ENCODE measurements at places on chromosomes 11 and 22.
A peak's percentile ranks its signal among the peaks of the same experiment; 100 is the strongest.

- DNase-seq: peak; percentile 38
These were observed 25.8 kb downstream of the DDIAS start for GRCh38 chr11:82927264-82927880.

DNA sequence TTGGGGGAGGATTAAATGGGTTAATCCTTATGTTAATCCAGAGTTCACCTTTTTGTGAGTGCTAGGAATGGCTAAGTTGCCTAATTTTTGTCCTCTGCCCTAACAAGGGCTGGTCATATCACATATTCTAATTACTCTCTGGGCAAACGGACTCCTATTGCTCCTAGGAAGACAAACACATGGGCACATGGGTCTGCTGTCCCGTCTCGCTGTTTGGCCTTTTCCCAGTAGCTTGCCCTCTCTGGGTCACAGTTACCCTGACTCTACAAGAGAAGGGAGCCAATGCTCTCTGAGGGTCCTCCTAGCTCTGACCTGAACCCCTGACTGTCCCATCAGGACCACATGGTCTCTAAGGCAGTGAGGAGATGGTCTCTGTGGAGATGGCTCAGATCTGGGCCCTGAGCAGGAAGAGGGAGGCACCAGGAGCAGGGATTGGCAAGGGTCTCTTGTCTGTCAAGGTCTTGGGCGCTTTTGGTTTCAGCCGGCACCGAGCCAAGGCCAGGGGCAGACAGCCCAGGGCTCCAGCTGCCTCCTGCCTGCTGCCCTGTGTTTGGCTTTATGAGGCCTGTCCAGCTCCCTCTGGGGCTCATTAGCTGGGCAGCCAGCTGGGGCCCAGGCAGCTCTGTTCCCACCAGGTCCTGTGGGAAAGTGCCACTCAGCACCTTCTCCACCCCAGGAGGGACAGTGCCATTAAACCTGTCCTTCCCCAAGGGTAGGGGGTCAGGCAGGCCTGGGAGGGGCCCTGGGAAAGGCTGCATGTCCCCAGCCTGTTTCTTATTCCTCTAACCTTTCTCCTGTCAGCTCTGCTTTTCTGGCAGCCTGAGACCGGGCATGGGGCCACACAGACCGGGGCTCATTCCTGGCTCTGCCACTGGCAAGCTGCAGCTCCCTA lies 559.9 kb downstream of the MN1 start:
- no peak for DNase-seq

GRCh38 chr22:46770151-46770641 lies 7.7 kb downstream of the TBC1D22A start:
- no peak for DNase-seq

GRCh38 chr11:64876229-64876750 lies 2.1 kb downstream of the EHD1 start:
- DNase-seq: no peak

GRCh38 chr11:122711831-122712381 lies 56.4 kb downstream of the UBASH3B start:
- DNase-seq: no peak

DNA sequence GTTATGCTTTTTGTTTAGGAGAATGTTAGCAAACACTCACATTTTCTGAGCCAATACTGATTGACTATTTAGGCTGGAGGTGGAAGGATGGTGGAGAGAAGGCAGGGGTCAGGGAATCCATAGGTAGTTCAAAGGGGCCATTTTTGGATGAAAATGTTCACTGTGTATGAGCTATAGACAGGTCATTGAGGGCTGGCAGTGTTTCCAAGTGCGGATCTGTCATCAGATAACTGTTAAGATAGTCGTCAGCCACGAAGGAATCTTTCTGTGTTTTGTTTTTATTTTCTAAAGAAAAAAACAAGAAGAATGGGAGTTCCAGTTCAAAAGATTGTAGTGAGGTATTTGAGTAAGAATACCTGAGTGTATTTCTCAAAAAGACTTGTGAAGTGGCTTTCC lies 3.1 kb downstream of the KCNJ5 start:
- no peak for DNase-seq

DNA sequence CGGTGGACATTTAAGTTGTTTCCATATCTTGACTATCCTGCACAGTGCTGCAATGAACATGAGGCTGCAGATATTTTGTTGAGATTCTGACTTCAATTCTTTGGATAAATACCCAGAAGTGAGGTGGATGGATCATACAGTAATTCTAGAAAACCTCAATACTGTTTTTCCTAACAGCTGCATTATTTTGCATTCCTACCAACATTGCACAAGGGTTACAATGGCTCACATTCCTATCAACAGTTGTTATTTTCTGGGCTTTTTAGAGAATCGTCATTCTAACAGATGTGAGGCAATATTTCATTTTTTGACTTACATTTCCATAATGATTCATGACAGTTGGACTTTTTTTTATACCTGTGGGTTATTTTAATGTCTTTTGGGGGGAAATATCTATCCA lies 716.9 kb upstream of the ANO3 start:
- DNase-seq: no peak

GRCh38 chr11:28834877-28835276 lies 726.7 kb downstream of the METTL15 start:
- no peak for DNase-seq

DNA sequence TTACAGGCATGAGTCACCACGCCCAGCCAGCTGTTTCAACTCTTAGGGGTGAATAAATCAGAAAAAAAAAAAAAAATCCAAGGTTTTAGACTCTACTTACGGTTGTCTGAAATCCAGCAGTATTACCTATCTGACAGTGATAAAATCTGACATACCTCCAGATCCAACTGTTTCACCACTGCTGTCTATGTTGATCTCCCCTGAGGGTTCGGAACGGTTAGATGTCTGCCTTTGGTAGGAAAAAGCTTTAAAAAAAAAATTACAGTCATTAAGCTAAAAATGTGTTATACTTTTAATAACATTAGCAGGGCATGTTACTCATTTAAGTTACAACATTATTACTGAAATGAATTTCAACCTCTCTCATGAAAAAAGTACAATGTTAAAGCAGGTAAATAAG lies 21.1 kb downstream of the NCAPD3 start:
- no peak for DNase-seq

DNA sequence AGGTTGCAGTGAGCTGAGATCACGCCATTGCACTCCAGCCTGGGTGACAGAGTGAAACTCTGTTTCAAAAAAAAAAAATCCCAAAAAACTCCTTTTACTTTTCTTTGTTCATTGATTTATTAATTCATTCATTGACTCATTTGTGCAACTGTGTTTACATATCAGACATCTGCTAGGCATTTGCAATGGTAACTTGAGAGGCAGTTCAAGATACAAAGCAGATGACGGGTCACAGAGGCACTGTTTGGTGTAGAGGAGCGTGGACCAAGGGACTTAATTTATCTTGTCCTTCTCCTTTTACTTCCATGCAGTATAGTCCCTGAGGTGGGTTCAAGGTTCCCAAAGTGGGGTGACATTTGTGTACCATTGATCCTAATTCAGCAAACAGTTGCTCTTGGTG lies 71.4 kb downstream of the KIAA1671 start:
- DNase-seq: no peak

DNA sequence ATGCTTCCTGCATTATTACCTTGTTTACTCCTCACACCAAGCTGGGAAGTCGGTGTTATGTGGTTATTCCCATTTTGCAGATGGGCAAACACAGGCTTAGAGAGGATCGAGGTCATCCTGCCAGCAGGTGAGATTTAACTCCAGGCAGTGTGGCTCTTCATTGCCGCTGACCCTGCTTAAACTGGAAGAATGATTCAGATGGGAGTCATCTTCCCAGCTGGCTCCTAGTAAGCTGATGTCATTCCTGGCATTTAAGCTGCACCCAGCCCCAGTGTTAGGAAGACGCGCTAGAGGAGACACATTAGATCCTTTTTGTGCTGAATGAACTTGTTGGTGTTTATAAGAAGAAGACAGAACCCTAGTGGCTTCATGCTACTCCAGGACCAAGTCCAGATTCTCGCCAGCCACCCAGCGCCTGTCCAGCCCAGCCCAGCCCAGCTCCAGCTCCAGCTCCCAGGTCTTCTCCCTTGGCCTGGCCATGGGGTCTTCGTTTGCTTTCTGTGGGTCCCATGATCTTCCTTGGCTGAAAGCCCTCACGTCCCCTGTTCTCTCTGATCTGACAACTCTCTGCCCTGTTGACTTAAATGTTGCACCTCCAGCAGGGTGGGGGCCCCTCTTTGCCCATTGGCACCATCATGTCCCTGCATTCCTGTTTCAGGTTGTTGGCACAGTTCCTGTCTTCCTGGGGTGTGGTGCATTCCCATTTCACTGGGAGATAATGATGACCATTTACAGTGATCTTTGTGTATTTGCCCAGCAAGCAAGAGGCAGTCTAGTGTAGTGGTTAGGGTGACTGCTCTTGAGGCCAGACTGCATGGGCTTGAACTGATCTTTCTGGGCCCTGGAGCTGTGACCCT lies 13.6 kb downstream of the PARVB start:
- no peak for DNase-seq

- no peak for DNase-seq
These were observed 28.2 kb downstream of the FZD4 start for GRCh38 chr11:86926975-86927374.

GRCh38 chr11:86608251-86608799 lies 64.1 kb downstream of the ME3 start:
- peak; percentile 49 for DNase-seq

DNA sequence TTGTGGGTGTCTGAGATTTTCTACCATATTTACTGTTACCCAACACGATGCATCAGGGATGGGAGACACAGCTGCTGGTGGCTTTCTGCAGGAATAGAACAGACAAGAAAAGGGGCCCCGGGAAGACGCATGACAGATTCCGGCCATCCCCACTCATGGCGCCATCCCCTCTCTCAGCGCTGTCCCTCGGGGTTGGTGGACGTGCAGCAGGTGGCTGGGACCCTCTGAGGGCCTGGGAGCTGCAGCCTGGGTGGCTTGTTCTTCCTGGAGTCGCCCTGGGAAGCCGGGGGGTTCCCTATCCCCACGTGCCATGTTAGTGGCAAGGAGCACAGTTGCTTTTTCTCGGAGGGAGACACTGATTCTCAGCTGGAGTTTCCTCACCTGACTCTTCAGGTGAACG lies 1123.3 kb downstream of the BRD1 start:
- no peak for DNase-seq

DNA sequence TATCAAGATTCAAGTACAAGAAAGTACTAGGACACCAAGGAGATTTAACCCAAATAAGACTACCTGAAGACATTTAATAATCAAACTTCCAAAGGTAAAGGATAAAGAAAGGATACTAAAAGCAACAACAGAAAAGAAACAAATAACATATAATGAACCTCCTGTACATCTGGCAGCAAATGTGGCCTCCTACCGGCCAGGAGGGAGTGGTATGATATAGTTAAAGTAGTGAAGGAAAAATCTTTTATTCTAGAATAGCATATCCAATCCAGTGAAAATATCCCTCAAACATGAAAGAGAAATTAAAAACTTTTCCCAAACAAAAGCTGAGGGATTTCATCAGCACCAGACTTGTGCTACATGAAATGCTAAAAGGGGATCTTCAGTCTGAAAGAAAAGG lies 104.7 kb upstream of the GUCY1A2 start:
- no peak for DNase-seq

DNA sequence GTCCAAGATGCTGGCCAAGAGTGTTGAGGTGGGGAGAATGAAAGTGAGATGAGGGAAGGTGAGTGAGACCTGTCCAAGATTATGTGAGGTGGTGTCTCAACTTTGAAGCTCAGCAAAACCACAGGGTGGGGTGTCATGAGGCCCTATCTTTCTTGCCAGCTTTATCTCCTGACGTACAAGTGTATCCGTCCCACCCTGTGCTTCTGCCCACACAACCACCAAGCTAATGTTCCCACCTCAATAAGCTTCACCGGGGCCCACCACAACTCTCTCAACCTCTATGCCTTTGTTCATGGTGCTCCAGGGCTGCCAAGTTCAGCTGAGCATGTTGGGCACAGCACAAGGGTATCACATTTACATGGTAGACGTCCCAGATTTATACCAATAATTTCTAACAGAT lies 7.1 kb upstream of the TPST2 start:
- DNase-seq: no peak

GRCh38 chr11:9972989-9973388 lies 309.1 kb downstream of the SWAP70 start:
- DNase-seq: peak; percentile 38

DNA sequence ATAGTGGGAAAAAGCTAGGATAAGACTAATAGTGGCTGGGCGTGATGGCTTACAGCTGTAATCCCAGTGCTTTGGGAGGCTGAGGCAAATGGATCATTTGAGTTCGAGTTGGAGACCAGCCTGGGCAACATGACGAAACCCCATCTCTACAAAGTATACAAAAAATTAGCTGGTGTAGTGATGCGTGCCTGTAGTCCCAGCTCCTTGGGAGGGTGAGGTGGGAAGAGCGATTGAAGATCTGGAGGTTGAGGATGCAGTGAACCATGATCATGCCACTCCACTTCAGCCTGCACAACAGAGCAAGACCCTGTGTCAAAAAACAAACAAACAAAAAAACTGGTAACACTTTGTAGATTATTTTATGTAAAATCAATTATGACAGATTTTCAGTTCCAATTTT lies 8.8 kb downstream of the ARHGAP42 start:
- no peak for DNase-seq

- peak; percentile 64 for DNase-seq
These were observed 51.4 kb downstream of the JAM3 start for GRCh38 chr11:134120143-134120850.

DNA sequence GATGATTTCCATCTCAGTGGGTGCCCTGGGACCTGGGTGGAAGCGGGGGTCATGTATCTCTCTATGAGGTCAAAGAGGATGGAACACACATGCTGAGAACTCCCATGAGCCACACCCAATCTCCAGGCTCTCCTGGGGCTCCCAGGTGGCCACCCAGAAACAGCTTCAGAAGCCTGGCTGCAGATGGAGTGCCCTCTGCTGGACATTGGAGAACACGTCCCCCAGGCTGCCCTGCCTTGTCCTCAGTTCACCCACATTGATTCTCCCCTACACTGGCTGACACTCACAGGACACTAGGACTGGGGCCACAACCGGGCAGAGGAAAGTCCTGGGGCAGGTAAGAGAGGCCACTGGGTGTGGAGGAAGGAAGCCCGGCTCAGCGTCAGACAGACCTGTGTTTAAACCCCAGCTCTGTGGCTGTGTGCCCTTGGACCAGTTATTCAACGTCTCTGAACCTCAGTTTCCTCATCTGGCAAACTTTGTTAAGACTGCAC lies 4.5 kb upstream of the NOL12 start:
- DNase-seq: peak; percentile 54

Data from prostate gland (tissue), 2 donors.